ENCODE measurements at places on chromosomes 1 and 21.

DNA sequence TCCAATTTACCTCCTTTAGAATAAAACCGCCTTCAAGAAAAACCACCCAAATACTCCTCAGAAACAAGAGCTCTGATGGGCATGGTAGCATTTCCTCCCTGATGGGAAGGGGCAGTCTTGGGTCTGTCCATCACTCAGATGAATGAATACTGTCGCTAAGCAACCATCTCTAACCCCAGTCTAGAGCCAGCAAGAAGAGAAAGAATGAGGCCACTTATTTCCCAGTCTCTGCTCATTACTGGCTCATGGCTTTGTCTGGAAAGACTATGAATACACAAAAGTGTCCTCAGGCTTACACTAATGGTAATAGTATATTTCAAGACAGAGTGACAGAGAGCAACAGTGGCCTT, 51.0 kb upstream of the F3 start:
- DNase-seq = peak; percentile 54

GRCh38 chr1:110011527-110012041, 22.8 kb upstream of the STRIP1 start:
- peak; percentile 11 for DNase-seq

- DNase-seq = no peak
These were observed 5.0 kb upstream of the SRSF4 start for GRCh38 chr1:29186707-29187106.

GRCh38 chr1:211336161-211336560, 9.5 kb downstream of the TRAF5 start:
- no peak for DNase-seq

- DNase-seq = peak; percentile 60
These were observed 917 bp downstream of the ETNK2 start for GRCh38 chr1:204150702-204151551.
